ENCODE measurements at places on chromosomes 12 and 14.
A peak's percentile ranks its signal among the peaks of the same experiment; 100 is the strongest.

GRCh38 chr12:124350491-124350890 is 55.6 kb downstream of the RFLNA start:
- no peak overlapping the region for H3K4me3 ChIP-seq
- DNase-seq, result no peak
- H3K27me3 ChIP-seq, result no peaks in the 10 kb centered on the region
- H3K4me1 ChIP-seq, result no peaks in the 10 kb centered on the region
- peaks cover 86% of the 10 kb centered on the region for H3K36me3 ChIP-seq
- no peak overlapping the region for H3K27ac ChIP-seq

- peaks cover 13% of the 10 kb centered on the region for H3K4me1 ChIP-seq
- H3K27me3 ChIP-seq, result no peaks in the 10 kb centered on the region
- no peak overlapping the region for H3K27ac ChIP-seq
Observed at GRCh38 chr14:99075771-99076375, 196.1 kb downstream of the BCL11B start.

GRCh38 chr12:126663304-126664094 is 1598.3 kb downstream of the AACS start:
- no peak overlapping the region for H3K27ac ChIP-seq
- H3K4me1 ChIP-seq, result no peaks in the 10 kb centered on the region
- H3K36me3 ChIP-seq, result no peaks in the 10 kb centered on the region
- no peak for DNase-seq
- no peaks in the 10 kb centered on the region for H3K27me3 ChIP-seq
- H3K4me3 ChIP-seq, result no peak overlapping the region

DNA sequence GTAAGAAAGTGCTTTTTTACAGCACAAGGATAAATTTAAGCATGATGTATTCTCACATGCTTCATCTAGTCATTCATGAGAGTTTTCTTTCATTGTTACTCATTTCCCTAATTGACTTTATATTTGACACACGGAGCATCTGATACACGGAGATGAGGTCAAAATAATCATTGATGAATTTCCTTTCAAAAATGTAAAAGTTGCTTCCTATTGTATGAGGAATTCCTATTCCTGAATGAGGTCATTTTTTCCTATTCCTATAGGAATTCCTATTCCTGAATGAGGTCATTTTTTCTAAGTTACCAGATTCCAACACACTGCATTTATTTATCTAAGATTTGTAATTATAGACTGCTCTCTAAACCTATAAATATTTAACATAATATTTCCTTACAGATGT is 316.7 kb upstream of the KITLG start:
- H3K27ac ChIP-seq, result no peak overlapping the region
- no peak for DNase-seq
- H3K36me3 ChIP-seq, result no peaks in the 10 kb centered on the region
- no peaks in the 10 kb centered on the region for H3K4me1 ChIP-seq

DNA sequence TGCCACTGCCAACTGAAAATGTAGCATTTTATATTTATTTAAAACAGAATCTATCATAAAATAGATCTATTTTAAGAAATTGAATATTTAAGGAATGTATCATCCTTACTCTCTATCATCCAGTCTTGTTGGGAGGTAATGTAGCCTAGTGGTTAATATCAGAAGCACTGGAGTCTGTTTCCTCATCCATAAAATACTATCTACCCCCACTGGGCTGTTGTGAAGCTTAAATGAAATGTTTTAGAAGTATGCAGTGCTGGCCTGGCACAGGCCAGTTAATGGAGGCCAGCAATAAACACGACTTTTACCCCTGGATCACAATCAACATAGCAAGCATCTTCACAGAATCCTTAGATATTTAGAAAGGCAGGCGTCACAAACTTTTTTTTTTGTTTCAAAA is 188.0 kb downstream of the CAND1 start:
- H3K36me3 ChIP-seq, result no peaks in the 10 kb centered on the region
- H3K27me3 ChIP-seq, result peaks cover 29% of the 10 kb centered on the region
- no peak for DNase-seq
- no peak overlapping the region for H3K27ac ChIP-seq

- peaks cover 58% of the 10 kb centered on the region for H3K4me1 ChIP-seq
- no peaks in the 10 kb centered on the region for H3K27me3 ChIP-seq
- no peak for DNase-seq
- H3K36me3 ChIP-seq, result peaks cover 39% of the 10 kb centered on the region
- peak overlapping the region; percentile 87 for H3K4me3 ChIP-seq
- H3K27ac ChIP-seq, result peak overlapping the region; percentile 85
Observed at GRCh38 chr14:101761881-101762529, 496 bp downstream of the PPP2R5C start.

- H3K27me3 ChIP-seq, result peaks cover 5% of the 10 kb centered on the region
- H3K4me3 ChIP-seq, result no peak overlapping the region
- peak; percentile 46 for DNase-seq
Observed at GRCh38 chr14:103074729-103075367, 9.2 kb upstream of the LBHD2 start.

DNA sequence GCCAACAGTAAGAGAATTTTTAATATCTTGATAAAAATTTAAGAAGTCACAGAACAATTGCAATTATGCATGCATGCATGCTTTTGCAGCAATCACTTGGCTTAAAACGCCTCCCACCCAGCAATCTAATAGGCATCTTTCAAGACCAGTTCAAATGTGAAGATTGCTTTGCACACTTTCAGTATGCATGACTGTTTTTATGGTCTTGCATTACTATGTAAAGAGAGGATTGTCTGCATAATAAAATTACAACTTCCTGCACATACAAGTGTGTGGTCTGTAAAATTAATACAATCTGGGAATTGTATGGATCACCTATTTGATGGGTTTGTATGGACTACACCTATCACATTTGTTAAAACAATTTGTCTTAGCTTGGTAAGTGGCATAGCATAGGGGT is 48.8 kb downstream of the E2F7 start:
- H3K4me3 ChIP-seq, result no peak overlapping the region
- H3K4me1 ChIP-seq, result no peaks in the 10 kb centered on the region
- no peaks in the 10 kb centered on the region for H3K27me3 ChIP-seq
- H3K27ac ChIP-seq, result no peak overlapping the region

DNA sequence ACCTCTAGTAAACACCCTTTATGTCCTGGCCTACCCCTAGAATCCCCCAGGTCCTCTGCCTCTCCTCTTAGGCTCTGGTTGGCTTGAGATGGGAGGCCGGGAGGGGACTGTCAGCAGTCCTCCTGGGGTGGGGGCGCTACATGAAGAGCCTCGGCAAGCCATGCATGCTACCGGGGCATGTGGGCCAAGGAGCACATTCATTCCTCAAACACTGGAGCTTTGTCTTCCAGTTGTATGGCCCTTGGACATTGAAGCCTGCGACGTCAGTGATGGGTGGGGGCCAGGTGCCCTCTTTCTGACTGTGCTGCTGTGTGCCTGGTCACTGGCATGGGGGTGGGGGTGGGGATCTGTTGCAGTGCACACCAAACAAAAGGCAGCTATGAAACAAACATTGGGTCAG is 15.8 kb upstream of the CELA1 start:
- H3K4me3 ChIP-seq, result no peak overlapping the region
- no peak for DNase-seq
- no peaks in the 10 kb centered on the region for H3K27me3 ChIP-seq
- H3K27ac ChIP-seq, result no peak overlapping the region
- peaks cover 9% of the 10 kb centered on the region for H3K4me1 ChIP-seq
- peaks cover 49% of the 10 kb centered on the region for H3K36me3 ChIP-seq

- H3K4me1 ChIP-seq, result peaks cover 7% of the 10 kb centered on the region
- H3K36me3 ChIP-seq, result no peaks in the 10 kb centered on the region
- no peak overlapping the region for H3K4me3 ChIP-seq
- no peaks in the 10 kb centered on the region for H3K27me3 ChIP-seq
Observed at GRCh38 chr14:68637106-68638021, 155.5 kb downstream of the ZFP36L1 start.
